ENCODE measurements at places on chromosomes 6 and 20.

- DNase-seq: no peak
Observed at GRCh38 chr6:149896491-149896890, 1.4 kb downstream of the RAET1E start.

DNA sequence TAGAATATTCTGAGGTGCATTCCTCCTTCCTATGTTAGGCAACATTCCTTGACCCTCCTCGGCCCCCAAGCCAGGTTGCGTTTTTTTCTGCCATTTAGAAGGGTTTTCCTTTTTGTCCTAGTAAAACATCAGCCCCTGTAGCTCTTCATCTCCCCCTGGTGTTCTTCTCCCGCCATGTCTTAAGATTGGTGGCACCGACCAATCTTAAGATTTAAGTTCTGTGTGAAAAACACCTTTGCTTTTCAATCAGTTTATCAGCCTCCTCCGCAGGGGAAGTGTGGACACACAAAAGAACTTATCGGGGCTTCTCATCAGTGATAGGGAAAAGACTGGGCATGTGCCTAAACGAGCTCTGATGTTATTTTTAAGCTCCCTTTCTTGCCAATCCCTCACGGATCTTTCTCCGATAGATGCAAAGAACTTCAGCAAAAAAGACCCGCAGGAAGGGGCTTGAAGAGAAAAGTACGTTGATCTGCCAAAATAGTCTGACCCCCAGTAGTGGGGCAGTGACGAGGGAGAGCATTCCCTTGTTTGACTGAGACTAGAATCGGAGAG, 719 bp upstream of the EDN1 start:
- DNase-seq: no peak

- no peak for DNase-seq
Observed at GRCh38 chr20:25245461-25245860, 2.4 kb upstream of the PYGB start.

GRCh38 chr6:83265384-83265783, 72.2 kb downstream of the RWDD2A start:
- peak; percentile 16 for DNase-seq

DNA sequence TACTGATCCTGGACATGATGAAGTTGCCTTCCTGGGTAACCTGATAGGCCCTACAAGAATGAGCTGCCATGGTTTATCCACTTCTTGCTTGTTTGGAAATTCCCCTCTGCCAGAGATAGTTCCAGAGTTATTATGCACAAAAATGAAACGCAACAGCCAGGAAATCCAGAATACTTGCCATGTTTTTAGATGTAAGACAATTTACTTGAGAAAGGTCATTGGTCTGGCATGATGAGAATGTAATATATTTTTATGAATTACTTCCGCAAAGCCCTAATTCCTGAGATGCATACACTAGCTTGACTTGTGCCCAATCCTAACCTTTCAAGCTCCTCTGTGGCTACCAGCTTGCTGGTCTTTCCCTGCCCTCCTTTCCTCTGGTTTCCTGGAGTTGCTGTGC, 27.9 kb upstream of the NT5E start:
- DNase-seq: no peak

DNA sequence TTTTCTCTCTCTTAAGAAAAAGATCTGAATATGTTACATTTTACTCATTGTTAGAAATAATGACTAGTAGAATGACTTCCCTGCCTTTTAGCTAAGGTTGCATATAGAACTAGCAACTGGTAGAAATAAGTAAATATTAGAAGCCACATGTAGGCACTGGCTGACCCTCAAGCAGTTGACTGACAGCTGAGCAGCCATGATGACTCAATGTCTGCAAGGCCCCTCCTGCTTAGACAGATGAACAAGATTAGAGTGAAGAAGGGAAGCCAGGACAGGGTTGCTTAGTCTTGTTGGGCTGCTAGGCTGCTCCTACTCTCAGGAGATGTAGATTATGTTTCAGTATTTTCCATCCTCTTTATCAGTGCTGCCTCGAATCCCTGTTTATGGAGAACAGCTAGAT, 6.5 kb downstream of the MEP1A start:
- DNase-seq: no peak

- DNase-seq: no peak
Observed at GRCh38 chr6:166258854-166259276, 49.3 kb downstream of the PRR18 start.

DNA sequence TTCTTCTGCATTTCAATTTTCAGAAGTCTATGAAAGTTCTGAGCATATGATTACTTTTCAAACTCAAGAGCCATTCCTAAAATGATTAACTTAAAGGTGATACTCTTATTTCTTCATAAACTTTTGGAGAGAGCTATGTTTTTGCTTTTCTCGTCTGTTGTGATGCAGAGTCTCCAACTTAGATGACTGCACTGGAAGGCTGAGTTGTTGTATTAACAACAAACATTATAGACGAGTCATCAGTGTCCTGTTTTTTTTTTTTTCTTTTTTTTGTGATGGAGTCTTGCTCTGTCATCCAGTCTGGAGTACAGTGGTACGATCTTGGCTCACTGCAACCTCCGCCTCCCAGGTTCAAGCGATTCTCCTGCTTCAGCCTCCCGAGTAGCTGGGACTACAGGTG, 101.9 kb downstream of the CD109 start:
- no peak for DNase-seq

DNA sequence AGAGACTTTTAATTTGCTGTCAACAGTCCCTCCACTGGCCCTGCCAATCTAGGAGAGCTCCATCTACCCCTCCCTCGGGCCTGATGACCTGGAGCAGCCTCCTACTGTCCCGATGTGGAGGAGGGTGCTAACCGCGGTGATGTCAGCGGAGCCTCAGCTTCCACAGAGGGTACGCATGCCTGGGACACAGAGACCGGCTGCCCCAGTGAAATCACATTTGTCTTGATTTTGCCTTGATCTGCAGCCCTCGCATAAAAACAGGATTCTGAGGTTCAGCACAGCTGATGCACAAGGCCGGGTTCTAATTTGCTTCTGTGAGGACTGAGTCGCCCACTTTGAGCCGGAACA, 77.6 kb downstream of the STK35 start:
- no peak for DNase-seq

GRCh38 chr6:108838101-108838717, 10.0 kb upstream of the ARMC2 start:
- DNase-seq: no peak

GRCh38 chr20:35735826-35736470, 6.1 kb downstream of the RBM39 start:
- DNase-seq: no peak

DNA sequence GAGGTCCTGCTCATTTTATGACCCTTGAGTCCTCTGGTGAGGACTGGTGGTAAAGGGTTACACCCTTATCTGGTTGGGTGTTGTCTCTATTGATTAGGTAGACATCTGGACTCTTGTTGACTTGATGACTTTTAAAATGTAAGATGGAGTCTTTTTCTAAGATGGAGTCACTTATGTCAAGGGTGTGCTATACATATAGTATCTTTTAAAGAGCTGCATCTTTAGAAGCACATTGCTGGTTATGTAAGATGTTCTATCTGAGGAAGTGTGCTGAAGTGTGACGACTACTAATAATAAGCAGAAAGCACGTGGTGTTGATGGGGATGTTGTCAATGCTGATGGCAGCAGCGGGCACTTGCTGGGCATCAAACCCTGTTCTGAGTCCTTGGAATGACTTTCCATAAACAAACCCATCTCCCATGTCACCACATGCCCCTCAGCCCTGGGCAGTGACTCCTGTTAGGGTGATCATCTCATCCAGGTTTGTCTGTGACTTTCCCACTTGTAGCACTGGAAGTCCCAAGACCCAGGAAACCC, 229.6 kb downstream of the EYA2 start:
- no peak for DNase-seq

GRCh38 chr20:46053416-46053815, 24.4 kb downstream of the SLC12A5 start:
- no peak for DNase-seq
